ENCODE measurements at places on chromosomes 7 and 10.

GRCh38 chr7:14457568-14458453, 444.7 kb downstream of the DGKB start:
- DNase-seq, result peak; percentile 63
- no peaks in the 10 kb centered on the region for H3K36me3 ChIP-seq
- no peaks in the 10 kb centered on the region for H3K4me1 ChIP-seq
- H3K27ac ChIP-seq, result no peak overlapping the region
- H3K4me3 ChIP-seq, result no peak overlapping the region

DNA sequence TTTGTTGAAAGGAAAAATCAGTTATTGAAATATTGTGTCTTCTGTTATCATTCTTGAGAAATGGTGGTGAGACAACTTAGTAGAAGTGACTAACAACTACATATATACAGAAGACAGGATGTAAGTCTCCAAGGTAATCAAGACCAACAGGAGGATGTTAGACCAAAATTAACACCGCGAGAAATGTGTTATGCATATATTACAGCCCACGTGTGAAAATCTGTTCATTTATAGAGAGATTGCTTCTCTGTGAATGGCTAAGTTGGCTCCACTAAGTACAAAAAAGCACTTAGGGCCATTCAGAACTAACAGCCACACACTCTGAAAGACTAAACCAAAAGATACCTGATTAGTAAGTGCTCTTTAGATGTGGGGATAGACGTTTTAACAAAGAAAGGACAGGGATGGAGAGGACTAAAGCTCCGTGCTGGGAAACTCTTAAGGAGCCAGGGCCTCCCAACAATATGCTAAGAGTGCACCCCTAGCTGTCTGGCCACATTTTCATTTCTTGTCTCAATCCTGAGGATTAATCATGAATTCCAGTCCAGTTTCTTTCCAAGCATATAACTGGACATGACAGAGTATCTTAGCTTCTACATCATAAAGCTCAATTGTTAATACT, 26.5 kb downstream of the HDAC9 start:
- no peaks in the 10 kb centered on the region for H3K27me3 ChIP-seq
- no peaks in the 10 kb centered on the region for H3K4me1 ChIP-seq
- no peak overlapping the region for H3K4me3 ChIP-seq
- H3K27ac ChIP-seq, result no peak overlapping the region
- H3K36me3 ChIP-seq, result no peaks in the 10 kb centered on the region

DNA sequence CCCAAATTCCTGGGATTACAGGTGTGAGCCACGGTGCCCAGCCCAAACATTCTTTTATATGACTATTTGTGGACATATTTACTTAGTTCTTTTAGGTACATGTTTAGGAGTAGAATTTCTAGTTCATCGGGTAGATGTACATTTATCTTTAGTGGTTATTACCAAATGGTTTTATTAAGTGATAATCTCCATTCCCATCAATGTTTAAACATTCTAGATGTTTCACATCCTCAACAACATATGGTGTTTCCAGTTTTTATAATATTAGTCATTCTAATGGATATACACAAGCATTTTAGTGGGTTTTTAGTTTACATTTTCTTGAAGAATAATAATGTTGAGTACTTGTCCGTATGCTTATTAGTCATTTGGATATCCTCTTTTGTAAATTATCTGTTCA, 131.7 kb downstream of the RTKN2 start:
- no peaks in the 10 kb centered on the region for H3K4me1 ChIP-seq
- H3K27ac ChIP-seq, result no peak overlapping the region
- no peaks in the 10 kb centered on the region for H3K36me3 ChIP-seq
- DNase-seq, result no peak
- no peaks in the 10 kb centered on the region for H3K27me3 ChIP-seq

DNA sequence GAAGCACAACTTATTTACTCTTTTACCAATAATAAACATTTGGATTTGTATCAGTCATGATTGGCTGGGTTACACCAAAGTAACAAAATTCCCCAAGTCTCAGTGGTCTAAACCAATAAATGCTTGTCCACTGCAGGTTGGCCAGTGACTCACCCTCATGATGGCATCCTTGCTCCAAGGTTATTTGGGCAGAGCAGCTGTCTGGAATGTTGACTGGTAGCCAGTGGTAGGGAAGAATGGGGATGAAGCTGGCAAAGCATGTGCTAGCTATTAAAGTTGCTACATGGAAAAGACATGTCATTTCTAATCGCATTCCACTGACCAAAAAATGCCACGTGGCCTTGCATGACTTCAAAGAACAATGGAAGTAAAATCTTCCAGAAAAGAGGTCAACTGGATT, 1168.7 kb upstream of the CELF2 start:
- H3K4me3 ChIP-seq, result no peak overlapping the region
- no peaks in the 10 kb centered on the region for H3K36me3 ChIP-seq
- no peaks in the 10 kb centered on the region for H3K27me3 ChIP-seq
- H3K27ac ChIP-seq, result no peak overlapping the region

DNA sequence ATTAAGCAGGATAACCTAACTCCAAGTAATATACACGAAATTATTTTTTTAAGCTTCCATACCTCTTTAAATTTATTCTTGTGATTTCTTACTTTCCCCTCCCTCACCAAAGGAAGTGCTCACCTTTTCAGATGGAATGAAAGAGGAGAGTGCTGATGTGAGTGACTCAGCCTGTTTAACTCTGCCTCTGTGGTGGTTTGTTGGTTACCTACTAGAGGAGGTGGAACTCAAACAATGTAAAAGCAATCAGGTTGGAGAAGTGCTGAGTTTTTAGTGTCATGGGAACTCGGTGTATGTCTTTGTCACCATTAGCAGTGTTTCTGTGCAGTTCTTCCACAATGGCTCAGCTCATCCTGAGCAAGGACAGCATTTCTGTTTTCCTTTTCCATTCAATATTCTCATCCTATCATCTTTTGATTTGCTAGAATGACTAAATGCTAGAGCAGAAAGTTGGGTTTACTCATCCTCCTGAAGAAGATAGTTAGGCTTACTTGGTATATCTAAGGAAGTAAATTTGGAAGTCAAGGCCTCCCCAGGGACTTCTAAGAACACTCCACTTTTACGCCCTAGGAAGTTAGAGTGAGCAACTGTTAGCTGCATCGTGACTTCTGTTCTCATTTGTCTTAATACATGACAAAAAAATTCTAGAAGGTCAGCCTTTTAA, 6.0 kb downstream of the ADD3 start:
- no peak for DNase-seq
- H3K4me1 ChIP-seq, result peaks cover 50% of the 10 kb centered on the region
- no peak overlapping the region for H3K27ac ChIP-seq
- H3K4me3 ChIP-seq, result no peak overlapping the region

DNA sequence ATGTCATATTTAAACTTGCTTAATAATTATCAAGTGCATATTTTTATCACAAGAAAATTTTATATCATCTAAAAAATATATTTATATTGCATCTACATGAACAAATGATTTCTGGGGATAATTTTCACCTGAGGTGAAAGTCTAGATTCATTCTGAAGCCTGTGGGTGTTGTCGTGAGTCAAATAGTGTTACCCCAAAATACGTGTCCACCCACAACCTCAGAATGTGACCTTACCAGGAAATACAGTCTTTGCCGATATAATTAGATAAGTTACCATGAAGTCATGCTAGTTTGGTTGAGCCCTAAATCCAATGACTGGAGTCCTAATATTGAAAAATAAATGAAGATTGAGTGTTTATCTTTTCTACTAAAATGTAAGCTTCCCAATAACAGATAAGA, 203.0 kb upstream of the MDFIC start:
- no peaks in the 10 kb centered on the region for H3K27me3 ChIP-seq
- H3K4me3 ChIP-seq, result no peak overlapping the region
- no peak for DNase-seq

DNA sequence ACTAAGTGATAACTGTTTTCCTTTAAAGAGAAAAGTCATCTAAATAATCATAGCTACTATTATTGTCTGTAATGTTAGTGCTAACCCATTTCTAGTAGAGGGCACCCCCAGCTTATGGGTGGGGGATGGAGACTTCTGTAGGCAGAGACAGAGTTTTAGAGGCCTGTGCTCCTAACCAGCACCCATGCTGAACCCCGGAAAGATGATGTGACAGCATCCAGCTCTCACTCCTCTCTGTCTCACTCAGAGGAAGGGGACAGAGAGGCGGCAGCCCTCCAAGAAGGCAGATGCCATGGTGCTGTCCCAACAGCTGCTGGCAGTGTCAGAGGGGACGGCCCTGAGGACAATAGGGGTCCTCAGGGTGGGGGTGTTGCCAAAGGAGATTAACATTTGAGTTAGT, 74.4 kb upstream of the PRLHR start:
- no peak overlapping the region for H3K4me3 ChIP-seq
- DNase-seq, result no peak
- H3K4me1 ChIP-seq, result peaks cover 8% of the 10 kb centered on the region
- H3K27me3 ChIP-seq, result no peaks in the 10 kb centered on the region

DNA sequence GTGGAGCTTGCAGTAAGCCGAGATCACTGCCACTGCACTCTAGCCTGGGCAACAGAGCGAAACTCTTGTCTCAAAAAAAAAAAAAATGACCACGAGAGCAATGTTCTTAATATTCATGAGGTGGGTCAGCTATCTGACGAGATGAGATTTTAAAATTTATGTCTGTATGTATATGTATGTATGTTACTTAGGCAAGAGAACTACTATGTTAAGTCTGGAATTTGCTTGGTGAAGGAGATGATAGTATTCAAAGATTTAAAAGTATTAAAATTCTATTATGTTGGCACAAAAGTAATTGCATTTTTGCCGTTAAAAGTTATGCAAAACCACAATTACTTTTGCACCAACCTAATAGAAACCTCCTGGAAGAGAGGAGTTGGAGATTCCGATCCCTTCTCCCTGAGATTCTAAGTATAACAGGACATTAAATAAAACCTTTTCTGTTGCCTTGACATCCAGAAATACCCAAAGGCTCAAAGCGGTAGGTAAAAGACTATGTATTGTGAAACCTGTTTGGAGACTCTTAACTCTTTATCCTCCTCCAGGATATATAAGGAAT, 114.3 kb upstream of the TNS3 start:
- H3K4me1 ChIP-seq, result no peaks in the 10 kb centered on the region
- no peak for DNase-seq
- no peak overlapping the region for H3K4me3 ChIP-seq
- H3K36me3 ChIP-seq, result no peaks in the 10 kb centered on the region
- H3K27ac ChIP-seq, result no peak overlapping the region

DNA sequence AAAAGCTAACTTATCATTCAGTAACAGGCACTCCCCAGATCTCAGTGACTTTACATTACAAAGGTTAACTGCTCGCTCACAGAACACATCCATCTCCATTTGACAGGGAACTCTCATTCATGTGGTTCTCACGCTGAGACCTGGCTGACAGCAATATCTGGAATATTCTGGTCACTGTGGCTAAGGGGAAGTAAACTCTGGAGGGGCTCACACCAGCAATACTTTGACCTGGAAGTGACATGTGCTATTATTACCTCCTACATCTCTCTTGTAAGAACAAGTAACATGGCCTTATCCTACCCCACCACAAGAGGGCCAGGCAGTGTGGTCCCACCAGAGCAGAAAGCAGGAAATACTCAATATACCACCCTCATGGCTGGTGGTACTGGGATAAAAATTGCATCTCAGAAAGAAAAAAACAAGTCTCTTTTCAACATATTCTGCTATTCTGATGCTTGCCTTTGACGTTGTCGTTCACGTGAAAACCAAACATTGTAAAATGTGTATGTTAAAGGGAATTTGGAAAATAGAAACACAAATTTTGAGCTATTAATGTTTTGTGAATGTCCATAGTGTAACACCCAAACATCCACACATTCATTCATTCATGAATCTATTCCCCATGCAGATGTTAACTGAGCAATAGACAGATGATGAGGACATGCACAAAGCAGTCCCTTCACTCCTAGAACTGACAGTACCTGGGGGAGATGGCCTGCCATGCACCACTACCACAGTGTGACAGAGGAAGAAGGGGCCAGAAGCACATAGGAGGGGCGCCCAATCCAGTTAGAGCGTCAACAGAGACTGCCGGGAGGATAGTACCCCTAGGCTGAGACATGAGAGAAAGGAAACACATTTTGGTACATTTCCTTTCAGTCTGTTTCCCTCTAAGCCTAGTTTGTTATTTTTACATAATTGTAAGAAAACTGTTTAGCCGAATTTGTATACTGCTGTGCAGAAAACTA, 166.0 kb upstream of the SP4 start:
- H3K4me3 ChIP-seq, result no peak overlapping the region
- no peak overlapping the region for H3K27ac ChIP-seq
- no peaks in the 10 kb centered on the region for H3K36me3 ChIP-seq
- no peak for DNase-seq
- H3K4me1 ChIP-seq, result no peaks in the 10 kb centered on the region
- peaks cover 8% of the 10 kb centered on the region for H3K27me3 ChIP-seq

GRCh38 chr7:84384417-84384816, 189.8 kb upstream of the SEMA3A start:
- H3K27me3 ChIP-seq, result no peaks in the 10 kb centered on the region
- no peaks in the 10 kb centered on the region for H3K36me3 ChIP-seq
- no peak overlapping the region for H3K4me3 ChIP-seq
- no peaks in the 10 kb centered on the region for H3K4me1 ChIP-seq

- H3K27me3 ChIP-seq, result no peaks in the 10 kb centered on the region
- no peaks in the 10 kb centered on the region for H3K36me3 ChIP-seq
- no peak overlapping the region for H3K27ac ChIP-seq
- no peak overlapping the region for H3K4me3 ChIP-seq
Observed at GRCh38 chr7:36305648-36306047, 84.0 kb upstream of the ANLN start.

Data from upper lobe of right lung (tissue), 1 donor.